Omental fat pad (tissue), 4 donors: ENCODE measurements at places on chromosomes 5 and 9.
A peak's percentile ranks its signal among the peaks of the same experiment; 100 is the strongest.

- no peak for DNase-seq
Measured at GRCh38 chr5:82820188-82820587, 257.0 kb downstream of the TMEM167A start.

DNA sequence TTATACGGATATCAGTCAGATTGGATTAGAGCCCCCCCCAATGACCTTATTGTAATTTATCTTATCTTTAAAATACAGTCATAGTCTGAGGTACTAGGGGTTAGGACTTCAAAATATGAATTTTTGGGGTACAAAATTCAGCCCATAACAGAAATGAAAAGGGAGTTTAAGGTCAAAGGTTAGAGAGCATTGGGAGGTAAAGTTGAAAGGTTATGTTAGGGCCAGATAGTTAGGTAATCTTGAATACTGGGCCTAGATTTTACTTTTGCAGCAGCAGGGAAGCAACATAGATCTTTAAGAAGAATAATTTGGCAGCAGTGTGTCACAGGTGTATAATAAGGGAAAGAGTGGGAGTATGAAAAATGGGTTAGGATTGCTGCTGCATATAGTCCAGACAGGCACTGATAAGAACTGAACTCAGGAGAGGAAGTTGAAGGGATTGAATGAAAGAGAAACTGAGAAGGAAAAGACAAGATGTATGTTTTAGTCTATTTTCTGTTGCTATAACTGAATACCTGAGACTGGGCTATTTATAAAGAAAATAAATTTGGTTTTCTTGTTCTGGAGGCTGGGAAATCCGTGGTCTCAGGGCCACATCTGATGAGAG is 10.7 kb upstream of the GCNT4 start:
- DNase-seq, result no peak

GRCh38 chr9:105053209-105053652 is 125.3 kb upstream of the ABCA1 start:
- peak; percentile 31 for DNase-seq

DNA sequence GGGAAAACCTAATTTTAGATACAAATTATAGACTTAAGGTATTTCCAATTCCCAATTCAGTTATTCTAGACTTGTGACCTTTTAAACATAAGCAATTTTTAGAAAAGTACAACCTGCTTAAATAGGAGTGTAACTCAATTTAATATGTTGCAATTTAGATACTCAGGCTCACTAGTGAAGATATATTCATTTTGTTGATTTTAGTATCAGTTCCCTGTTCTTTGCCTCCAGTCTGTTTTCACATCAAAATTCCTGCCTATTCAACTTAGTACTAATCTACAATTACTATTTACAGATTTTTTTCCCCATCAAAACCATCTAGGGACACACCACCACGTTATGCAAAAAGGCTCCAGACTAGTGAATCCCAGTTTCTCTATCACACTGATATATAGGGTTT is 30.4 kb downstream of the PWWP2A start:
- no peak for DNase-seq

DNA sequence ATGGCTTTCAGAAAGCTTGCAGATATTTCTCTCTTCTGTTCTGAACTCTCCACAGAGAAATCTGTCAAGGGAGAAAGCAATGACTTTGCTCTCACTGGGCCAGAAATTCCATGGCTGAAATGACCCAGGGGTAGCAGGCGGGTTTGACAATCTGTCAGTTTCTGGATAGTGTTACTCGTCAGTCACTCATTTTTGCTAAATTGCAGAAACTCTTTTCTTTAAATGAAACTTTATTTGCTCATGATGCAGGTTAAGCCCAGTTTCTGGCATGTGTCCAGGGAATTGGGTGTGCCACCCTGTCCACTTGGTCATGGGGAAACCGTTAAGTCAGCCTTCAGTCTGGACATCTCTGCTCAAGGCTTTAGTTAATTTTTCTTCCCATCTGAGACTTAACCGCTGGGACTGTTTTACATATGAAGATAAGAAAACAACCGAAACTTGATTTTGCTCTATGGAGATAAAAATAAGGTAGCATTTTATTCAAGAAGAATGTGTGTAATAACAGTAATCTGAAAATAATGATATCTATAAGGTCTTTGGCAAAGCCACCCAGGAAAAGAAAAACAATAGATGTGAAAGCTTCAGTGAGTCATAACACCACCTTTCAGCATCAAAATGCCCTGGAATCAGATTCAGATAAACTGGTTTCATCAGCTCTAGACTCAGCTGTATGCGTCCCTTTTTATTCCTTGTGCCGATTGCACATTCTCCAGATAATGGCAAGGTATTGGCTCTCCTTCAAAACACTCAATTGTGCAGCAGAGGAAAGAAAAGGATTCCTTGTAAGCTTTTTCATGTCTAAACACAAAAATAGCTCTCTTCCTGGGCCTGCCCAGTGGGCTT is 308.3 kb downstream of the ZSWIM6 start:
- DNase-seq, result no peak

GRCh38 chr5:4868140-4868735 is 271.9 kb upstream of the ADAMTS16 start:
- DNase-seq, result peak; percentile 85
